ENCODE measurements at places on chromosomes 6 and 20. TPM values are rescaled to one million over a fixed set of nuclear protein-coding genes. Genes with fewer than 3 reads are reported as not detected.
A peak's percentile ranks its signal among the peaks of the same experiment; 100 is the strongest.

DNA sequence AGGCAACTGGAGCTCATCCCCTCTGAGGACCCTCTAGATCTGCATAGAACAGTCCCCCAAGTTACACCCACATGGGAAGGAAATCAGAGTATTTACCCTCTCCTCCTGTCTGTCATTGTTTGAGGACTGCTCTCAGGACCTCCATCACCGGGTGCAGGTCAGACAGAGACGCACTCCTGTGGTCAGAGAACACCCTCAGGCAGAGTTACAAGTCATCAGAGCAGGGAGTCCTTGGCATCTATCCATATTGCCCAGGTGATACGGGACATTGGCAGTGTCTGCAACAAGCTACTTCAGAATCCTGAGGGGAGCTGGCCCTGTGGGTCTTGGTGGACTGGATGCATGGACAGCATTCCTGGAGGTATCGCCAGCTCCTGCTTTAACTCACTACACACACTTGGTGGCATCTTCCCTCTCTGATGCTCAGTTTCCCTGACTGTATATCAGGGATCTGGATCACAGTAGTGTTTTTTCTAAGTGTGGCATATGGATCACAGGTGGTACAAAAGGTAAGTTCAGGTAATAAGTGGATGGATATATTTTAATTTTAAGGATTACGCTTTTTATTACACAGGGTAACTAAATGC is 15.1 kb upstream of the ISM1 start:
- no peak for DNase-seq

SLC24A3 gene
- total RNA-seq: 0.31 TPM

- DNase-seq: no peak
Measured at GRCh38 chr6:38687549-38687948, 15.4 kb downstream of the GLO1 start.

GRCh38 chr6:50791900-50792508 is 26.7 kb upstream of the TFAP2B start:
- peak; percentile 79 for DNase-seq

TRIM40 gene
- total RNA-seq: not detected

DNA sequence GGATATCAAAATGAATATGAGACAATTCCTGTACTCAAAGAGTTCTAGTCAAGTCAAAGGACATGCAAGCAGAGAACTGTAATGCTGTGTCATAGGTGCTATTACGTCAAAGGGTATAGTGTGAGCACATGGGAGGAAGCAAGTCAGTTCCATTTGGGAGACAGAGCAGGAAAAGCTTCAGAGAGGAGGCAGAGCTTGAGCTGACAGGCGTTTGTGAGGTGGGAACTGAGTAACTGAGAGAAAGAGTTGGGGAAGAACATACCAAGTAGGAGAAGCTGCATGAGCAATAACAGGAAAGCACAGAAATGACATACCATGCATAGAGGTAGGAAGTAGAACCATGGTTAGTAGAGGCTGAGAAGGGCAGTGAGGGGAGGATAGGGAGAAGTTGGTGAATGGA is 15.2 kb upstream of the SSR1 start:
- no peak for DNase-seq

SDC4 gene
- total RNA-seq: 19.3 TPM

LY6G6C gene
- total RNA-seq: not detected

ECT2L gene
- total RNA-seq: not detected

DNA sequence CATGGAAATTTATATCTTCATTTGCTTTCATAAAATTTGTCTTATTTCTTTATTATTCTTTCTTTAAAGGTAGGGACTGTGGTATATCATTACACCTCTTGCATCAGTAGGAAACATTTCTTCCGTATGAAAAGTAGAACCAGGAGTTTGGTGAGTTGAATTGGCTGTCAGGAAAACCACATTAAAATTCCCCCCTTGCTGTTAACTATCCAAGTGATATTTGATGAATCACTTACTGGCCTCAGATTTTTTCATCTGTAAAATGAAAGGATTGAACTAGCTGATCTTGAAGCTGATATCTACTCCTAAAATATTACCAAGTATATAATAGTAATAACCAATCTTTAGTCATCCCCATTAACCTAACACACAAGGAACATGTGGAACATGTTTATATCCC is 460.9 kb downstream of the GJA1 start:
- DNase-seq: no peak

DNA sequence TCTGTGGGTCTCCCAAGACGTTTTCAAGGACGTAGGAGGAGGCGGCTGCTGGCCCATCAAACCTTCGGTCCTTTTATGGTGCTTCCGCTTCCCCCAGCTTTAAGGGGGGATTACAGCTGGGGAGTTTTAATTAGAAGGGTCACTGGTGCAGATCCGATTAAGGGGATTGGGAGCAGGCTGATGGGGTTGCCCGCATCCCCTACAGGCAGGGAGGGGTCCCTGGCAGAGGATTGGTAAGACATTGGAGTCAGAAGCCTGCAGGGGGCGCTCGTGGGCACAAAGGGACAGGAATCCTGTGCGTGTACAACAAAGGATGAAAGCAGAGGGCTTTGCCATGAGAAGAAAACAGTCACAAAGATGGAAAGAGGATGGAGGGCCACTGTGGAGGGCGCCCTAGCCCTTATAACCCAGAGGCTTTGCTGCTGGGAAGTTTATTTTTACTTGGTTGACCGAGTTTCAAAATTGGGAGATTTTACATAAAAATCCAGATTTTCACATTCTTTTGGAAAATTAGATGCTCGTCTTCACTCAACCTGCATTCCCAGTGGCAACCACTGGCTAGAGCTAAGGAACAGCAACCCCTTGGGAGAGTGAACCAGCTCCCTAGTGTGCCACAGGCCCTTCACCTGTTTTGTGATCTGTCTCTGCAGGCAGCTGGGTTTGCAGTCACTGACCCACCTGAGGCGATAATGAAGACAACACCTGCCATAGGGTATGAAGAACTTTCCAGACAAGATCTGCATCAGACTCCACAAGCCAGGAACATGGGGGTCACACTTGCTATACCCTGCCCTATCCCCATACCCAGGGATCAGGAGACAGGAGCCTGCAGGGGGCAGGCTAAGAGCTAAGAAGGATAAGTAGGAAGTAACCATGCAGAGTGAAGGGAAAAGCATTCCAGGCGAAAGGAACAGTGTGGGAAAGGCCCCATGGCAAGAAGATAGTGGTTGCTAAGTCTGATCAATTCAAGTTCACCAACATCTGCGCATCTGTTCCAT is 97.7 kb downstream of the KCNB1 start:
- peak; percentile 99 for DNase-seq

ZC3H12D gene
- total RNA-seq: 0.03 TPM

- no peak for DNase-seq
Measured at GRCh38 chr20:5003626-5004025, 2.3 kb upstream of the SLC23A2 start.

DNA sequence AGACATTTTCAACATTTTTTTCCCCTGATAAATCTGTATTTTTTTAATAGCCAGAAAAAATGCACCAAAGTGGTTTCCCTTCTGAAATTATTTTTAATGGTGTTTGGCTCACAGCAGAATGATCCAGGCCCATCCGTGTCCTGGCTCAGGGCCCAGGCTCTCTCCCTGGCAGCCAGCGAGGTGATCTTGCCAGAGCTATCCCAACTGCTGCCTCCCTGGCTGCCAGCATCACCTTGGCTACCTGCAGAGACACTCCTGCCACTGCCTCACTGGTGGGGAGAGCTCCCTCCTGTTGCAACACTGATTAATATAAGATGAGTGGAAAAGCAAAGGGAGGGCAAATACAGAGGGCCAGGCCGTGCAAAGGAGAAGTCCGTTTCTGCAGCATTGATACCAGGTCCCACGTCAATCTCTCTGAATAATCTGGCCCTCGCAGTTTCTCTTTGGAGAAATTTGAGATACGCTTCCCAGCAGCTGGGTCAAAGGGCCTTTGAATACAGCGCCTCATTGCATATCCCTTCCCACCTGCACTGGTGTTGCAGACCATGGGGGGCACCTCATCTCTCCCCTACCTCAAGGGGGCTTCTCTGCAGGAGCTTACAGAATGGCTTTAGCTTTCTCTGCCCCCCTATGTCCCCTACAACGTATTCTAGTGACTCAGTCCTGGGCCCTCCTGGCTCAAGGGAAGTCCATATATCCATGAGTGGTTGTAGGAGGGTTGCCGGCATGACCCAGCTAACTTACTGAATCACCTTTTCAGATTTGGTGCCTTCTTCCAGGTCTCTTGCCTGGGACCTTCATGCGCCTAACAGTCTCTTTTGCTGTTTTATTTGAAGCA is 12.8 kb upstream of the DSTN start:
- DNase-seq: no peak

DNA sequence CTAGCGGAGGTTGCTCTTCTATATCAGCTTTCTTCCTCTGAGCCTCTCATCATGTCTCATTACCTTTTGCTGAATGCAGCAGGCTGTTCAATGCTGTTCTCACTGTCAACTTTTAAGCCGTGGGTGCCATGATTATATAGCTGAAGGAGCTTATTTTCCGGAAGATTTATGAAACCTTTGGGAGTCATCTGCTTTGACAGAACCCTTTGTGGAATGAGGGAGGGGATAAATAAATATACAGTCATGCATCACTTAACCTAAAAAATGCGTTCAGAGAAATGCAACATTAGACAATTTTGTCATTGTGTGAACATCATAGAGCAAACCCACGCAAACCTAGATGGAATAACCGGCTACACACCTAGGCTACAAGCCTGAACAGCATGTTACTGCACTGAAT is 102.2 kb upstream of the AKAP12 start:
- no peak for DNase-seq

- DNase-seq: peak; percentile 85
Measured at GRCh38 chr6:53718597-53719460, 53.3 kb upstream of the KLHL31 start.

PLEKHG1 gene
- 4.6 TPM for total RNA-seq

- no peak for DNase-seq
Measured at GRCh38 chr6:122799916-122800686, 11.0 kb downstream of the SMPDL3A start.

IBTK gene
- total RNA-seq: 19.5 TPM

- no peak for DNase-seq
Measured at GRCh38 chr6:43006251-43006650, 7.5 kb downstream of the MEA1 start.

BFSP1 gene
- not detected for total RNA-seq

GRCh38 chr20:5168651-5169396 is 42.0 kb downstream of the CDS2 start:
- no peak for DNase-seq

GRCh38 chr6:161701056-161701455 is 427.2 kb upstream of the AGPAT4 start:
- no peak for DNase-seq

DNA sequence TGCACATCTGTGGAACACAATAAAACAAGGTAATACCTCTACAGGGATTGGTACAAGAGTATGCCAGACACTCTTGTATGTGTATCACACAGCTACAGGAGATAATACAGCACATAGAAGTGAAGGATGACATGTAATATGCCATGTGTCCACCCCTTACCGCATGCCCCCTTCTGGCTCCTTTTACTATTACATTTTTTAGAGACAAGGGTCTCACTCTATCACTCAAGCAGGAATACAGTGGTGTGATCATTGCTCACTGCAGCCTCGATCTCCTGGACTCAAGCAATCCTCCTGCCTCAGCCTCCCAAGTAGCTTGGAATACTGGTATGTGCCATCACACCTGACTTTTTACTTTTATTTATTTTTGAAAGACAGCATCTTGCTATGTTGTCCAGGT is 4.2 kb upstream of the NCR3 start:
- peak; percentile 40 for DNase-seq

- no peak for DNase-seq
Measured at GRCh38 chr6:139433631-139434419, 59.4 kb upstream of the CITED2 start.

DNA sequence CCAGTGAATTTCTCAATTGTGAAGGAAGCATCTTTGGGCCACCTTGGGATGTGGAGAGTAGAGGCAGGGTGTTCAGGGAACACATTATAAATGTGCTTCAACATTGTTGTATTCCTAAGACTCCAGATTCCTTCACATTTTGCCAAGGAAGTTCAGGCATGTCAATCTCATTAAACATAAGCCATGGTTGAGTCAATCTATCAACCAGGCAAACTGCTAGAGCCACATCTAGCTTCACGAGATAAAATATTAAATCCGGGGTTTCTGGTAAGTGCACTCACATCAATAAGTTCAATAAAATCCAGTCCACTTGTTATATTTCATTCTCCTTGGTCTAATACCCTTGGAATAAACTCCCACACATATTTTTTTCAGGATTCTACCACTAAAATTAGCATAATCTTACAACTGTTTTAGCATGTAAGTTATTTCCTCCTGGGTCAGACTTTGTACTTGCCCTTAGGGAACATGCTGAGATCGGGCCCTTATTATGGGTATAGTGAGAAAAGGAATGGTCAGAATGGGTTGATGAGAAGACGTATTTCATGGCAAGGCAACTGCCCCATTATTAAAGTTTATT is 93.6 kb downstream of the ADTRP start:
- no peak for DNase-seq

DNA sequence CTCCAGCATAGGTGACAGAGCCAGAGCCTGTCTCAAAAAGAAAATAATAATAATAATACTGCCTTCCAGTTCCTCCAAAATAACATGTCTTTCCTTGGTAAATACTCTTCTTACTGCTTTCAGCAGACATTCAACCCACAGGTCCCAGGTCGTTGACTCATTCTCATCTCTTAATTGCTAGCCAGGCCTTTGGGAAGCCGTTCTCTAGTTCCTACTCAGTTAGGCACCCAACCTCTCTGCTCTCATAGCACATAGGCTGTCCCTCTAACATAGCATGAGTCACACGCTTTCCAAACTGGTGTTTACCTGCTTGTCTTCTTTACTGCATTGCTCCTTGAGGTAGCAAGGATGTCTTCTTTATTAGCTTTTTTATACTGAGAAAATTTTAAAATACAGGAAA is 98.8 kb downstream of the LAMA2 start:
- no peak for DNase-seq

KCNG1 gene
- total RNA-seq: 11.4 TPM

HLA-DQB1 gene
- total RNA-seq: 6.6 TPM

DNA sequence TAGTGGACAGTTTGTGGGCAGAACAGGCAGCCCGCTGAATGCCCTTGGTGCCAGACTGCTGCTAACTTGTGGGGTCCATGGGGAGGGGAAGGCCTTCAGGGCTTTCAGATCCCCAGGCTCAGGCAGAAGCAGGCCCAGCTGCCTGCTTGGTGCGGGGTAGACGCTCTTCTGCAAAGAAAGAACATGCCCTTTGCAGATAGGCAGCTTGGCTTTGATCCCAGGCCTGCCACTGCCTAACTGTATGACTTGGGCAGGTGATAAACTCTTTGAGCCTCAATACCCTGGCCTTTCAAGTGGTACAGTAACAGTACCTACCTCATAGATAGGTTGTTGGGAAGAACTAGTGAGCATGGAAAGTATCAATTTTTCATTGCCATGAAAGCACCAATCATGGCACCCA is 28.4 kb downstream of the CHMP4B start:
- DNase-seq: no peak

HLA-A gene
- total RNA-seq: 107 TPM

DNA sequence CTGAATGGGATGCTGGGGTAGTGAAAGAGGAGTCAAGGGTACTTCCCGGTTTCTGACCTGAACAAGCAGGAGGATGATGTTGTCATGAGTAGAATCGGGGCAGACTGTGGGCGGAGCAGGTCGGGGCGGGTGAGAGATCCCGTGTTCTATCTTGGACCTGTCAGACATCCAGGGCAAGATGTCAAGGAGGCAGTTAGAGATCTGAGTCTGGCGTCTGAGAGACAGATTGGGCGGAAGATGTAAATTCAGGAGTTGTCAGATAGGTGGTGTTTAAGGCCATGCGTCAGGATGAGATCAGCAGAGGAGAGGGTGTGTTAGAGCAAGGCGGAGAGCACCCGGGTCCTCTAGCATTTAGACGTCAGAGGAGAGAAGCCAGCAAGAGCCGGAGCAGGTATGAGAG is 115.5 kb downstream of the DLGAP4 start:
- no peak for DNase-seq

GRCh38 chr6:131936156-131936555 is 15.0 kb downstream of the CCN2 start:
- no peak for DNase-seq
